ENCODE measurements at places on chromosomes 16 and 17. TPM values are rescaled to one million over a fixed set of nuclear protein-coding genes. Genes with fewer than 3 reads are reported as not detected.

GRCh38 chr17:78001182-78001581, 42.7 kb downstream of the TNRC6C start:
- H3K27me3 ChIP-seq: no peaks in the 10 kb centered on the region
- no peak overlapping the region for H3K27ac ChIP-seq
- H3K4me3 ChIP-seq: no peak overlapping the region
- peaks cover 16% of the 10 kb centered on the region for H3K4me1 ChIP-seq
- peaks cover 9% of the 10 kb centered on the region for H3K36me3 ChIP-seq
- no peak for DNase-seq

DNA sequence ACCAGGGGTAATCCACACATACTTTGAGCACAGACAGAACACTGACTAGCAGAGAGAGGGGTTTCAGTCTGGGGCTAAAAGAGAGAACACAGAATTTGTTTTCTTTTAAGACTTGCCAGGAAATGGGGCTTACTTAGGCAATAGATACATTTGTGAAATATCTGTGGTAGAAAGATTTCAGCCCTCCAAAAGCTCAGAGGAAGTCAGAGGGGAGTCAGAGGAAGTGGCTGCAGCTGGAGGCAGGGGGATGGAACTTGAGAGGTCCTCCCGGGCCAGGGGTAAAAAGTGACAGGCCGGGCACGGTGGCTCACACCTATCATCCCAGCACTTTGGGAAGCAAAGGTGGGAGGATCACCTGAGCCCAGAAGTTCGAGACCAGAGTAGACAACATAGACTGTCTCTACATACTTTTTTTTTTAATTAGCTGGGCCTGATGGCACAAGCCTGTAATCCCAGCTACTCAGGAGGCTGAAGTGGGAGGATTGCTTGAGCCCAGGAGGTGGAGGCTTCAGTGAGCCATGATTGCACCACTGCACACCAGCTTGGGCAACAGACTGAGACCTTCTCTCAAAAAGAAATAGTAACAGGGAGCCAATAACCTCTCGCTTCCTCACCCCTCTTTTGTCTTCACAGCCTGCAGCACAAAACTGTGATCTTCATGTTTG, 49.9 kb downstream of the NLRC5 start:
- H3K27me3 ChIP-seq: no peaks in the 10 kb centered on the region
- H3K27ac ChIP-seq: peak overlapping the region; percentile 58

- no peak for DNase-seq
- no peak overlapping the region for H3K4me3 ChIP-seq
- no peaks in the 10 kb centered on the region for H3K36me3 ChIP-seq
- no peak overlapping the region for H3K27ac ChIP-seq
These were observed 31.0 kb upstream of the MFSD6L start for GRCh38 chr17:8830141-8830540.

GRCh38 chr17:75861927-75862317, 6.8 kb upstream of the WBP2 start:
- no peak overlapping the region for H3K27ac ChIP-seq
- H3K4me3 ChIP-seq: no peak overlapping the region
- H3K36me3 ChIP-seq: no peaks in the 10 kb centered on the region
- no peaks in the 10 kb centered on the region for H3K27me3 ChIP-seq
- DNase-seq: no peak

- no peaks in the 10 kb centered on the region for H3K36me3 ChIP-seq
- H3K4me3 ChIP-seq: no peak overlapping the region
- no peaks in the 10 kb centered on the region for H3K27me3 ChIP-seq
- no peak overlapping the region for H3K27ac ChIP-seq
- no peaks in the 10 kb centered on the region for H3K4me1 ChIP-seq
These were observed 13.7 kb downstream of the BRIP1 start for GRCh38 chr17:61849674-61850073.

DNA sequence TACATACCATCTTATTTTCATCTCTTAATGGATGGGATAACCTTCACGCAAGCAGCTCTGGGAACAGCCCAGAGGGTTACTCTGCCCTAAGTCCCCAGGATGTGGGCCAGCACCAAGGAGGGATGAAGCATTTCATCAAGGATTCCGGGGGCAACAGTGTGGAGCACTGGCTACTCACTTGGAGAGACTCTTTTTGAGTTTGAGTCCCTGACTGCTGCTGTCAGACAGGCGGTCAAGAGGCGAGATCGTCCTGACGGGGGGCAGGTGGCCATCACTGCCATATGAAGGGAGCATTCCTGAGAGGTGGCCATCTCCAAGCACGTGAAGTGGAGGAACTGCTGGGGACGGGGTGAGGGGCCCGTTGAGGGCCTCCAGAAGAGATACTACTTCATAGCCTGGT, 18.1 kb upstream of the FOXJ1 start:
- no peak overlapping the region for H3K4me3 ChIP-seq
- no peaks in the 10 kb centered on the region for H3K4me1 ChIP-seq

- DNase-seq: no peak
- no peaks in the 10 kb centered on the region for H3K36me3 ChIP-seq
- H3K4me1 ChIP-seq: no peaks in the 10 kb centered on the region
- H3K27ac ChIP-seq: no peak overlapping the region
- no peak overlapping the region for H3K4me3 ChIP-seq
These were observed 57.4 kb downstream of the SLC47A1 start for GRCh38 chr17:19590912-19591551.

- H3K27me3 ChIP-seq: no peaks in the 10 kb centered on the region
- no peaks in the 10 kb centered on the region for H3K36me3 ChIP-seq
- no peak overlapping the region for H3K27ac ChIP-seq
- no peak for DNase-seq
- H3K4me1 ChIP-seq: no peaks in the 10 kb centered on the region
These were observed 211.1 kb upstream of the WSB1 start for GRCh38 chr17:27082775-27083154.

GRCh38 chr17:83178533-83179304, 99.3 kb downstream of the METRNL start:
- peaks cover 12% of the 10 kb centered on the region for H3K4me1 ChIP-seq
- no peak overlapping the region for H3K27ac ChIP-seq
- H3K36me3 ChIP-seq: no peaks in the 10 kb centered on the region
- DNase-seq: no peak
- H3K4me3 ChIP-seq: no peak overlapping the region
- H3K27me3 ChIP-seq: no peaks in the 10 kb centered on the region

DNA sequence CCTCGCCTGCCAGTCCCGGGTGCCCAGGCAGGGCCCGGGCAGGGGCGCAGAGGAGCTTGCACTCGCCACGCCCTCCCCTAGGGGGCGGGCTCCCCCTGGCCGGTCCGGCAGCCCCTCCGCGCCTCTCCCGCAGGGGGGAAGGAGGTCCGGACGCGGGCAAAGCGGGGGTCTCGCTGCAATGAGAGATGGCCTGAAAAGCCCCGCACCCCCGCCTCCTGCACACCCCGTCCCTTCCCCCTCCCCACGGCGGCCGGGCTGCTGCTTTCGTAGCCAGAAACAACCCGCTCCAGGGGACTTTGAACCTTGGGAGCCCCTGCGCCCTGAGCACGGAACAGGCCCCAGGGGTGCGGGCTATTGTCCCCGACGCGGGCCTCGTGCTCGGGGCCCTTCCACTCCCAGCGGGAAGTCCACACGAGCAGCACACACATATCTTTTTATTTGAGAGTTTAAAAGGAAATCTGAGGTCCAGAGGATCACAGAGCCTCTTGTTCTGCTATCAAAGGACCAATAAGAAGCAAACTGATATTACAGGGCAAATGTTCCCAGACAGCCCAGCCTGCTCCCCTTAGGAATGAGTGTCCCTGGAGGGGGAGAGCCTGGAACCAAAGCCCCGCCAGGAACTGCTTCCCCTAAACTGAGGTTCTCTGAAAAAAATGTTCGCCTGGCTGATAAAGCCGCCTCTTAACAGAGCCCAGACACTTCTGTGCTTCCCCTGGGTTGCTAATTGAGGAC, 5.8 kb upstream of the CBX4 start:
- peak overlapping the region; percentile 61 for H3K4me3 ChIP-seq
- H3K27ac ChIP-seq: peak overlapping the region; percentile 69
- H3K4me1 ChIP-seq: peaks cover 57% of the 10 kb centered on the region

- peak; percentile 17 for DNase-seq
- H3K4me3 ChIP-seq: no peak overlapping the region
- H3K27ac ChIP-seq: no peak overlapping the region
These were observed 10.8 kb downstream of the EXOC7 start for GRCh38 chr17:76092526-76093413.

GRCh38 chr17:75684924-75685323, 17.8 kb downstream of the SAP30BP start:
- no peaks in the 10 kb centered on the region for H3K27me3 ChIP-seq
- peak overlapping the region; percentile 63 for H3K27ac ChIP-seq
- DNase-seq: peak; percentile 61
- H3K36me3 ChIP-seq: peaks cover 30% of the 10 kb centered on the region
- peaks cover 65% of the 10 kb centered on the region for H3K4me1 ChIP-seq

GRCh38 chr16:70428178-70428998, 10.5 kb downstream of the ST3GAL2 start:
- H3K27me3 ChIP-seq: no peaks in the 10 kb centered on the region
- peak overlapping the region; percentile 77 for H3K27ac ChIP-seq
- H3K4me3 ChIP-seq: peak overlapping the region; percentile 0
- peaks cover 67% of the 10 kb centered on the region for H3K4me1 ChIP-seq
- DNase-seq: peak; percentile 90

DNA sequence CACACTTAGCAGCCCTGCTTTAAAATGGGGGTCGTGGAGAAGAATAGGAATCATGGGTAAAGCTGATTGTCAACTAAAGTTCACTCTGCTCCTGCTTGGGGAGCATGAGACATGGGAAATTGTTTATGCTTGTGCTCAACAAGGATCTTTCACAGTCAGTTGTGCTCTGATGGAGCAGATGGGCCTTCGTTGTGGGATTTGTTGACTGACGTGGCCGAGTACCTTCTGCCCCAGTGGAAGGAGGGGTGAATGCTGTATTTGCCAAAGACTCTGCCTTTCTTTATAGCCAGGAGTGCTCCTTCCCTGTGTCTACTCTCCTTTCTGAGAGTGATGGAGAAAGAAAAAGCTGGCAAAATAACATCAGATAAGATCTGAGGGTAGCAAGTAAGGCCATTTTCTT, 11.4 kb downstream of the ARSG start:
- DNase-seq: no peak
- H3K4me1 ChIP-seq: peaks cover 2% of the 10 kb centered on the region
- no peak overlapping the region for H3K4me3 ChIP-seq
- no peaks in the 10 kb centered on the region for H3K27me3 ChIP-seq
- no peaks in the 10 kb centered on the region for H3K36me3 ChIP-seq
- no peak overlapping the region for H3K27ac ChIP-seq

DNA sequence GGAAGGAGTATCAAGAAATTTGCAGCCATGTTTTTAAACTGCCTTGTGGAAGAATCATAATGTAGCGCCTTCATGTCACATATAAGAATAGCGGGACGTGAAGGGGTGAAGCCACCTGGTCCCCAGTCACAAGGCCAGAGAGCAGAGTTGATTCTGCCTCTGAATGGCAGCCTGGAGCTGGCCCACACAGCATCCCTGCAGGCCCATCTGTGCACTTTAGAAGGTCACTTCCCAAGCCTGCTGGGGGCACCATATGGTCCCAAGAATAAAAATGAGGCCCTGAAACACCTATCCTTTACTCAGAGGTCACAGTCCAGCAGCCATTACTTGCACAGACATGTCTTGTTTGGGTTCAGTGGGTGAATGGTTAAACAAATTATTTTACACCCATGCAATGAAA, 15.0 kb downstream of the CD300E start:
- DNase-seq: no peak
- no peaks in the 10 kb centered on the region for H3K36me3 ChIP-seq
- no peaks in the 10 kb centered on the region for H3K4me1 ChIP-seq
- H3K27ac ChIP-seq: no peak overlapping the region
- no peak overlapping the region for H3K4me3 ChIP-seq
- H3K27me3 ChIP-seq: peaks cover 17% of the 10 kb centered on the region

GRCh38 chr16:72536723-72537435, 364.9 kb upstream of the PMFBP1 start:
- no peaks in the 10 kb centered on the region for H3K4me1 ChIP-seq
- H3K4me3 ChIP-seq: no peak overlapping the region
- no peak overlapping the region for H3K27ac ChIP-seq

- H3K4me1 ChIP-seq: no peaks in the 10 kb centered on the region
- H3K27me3 ChIP-seq: peaks cover 18% of the 10 kb centered on the region
- no peaks in the 10 kb centered on the region for H3K36me3 ChIP-seq
- no peak overlapping the region for H3K4me3 ChIP-seq
These were observed 27.7 kb downstream of the DHRS7C start for GRCh38 chr17:9763643-9764042.

DNA sequence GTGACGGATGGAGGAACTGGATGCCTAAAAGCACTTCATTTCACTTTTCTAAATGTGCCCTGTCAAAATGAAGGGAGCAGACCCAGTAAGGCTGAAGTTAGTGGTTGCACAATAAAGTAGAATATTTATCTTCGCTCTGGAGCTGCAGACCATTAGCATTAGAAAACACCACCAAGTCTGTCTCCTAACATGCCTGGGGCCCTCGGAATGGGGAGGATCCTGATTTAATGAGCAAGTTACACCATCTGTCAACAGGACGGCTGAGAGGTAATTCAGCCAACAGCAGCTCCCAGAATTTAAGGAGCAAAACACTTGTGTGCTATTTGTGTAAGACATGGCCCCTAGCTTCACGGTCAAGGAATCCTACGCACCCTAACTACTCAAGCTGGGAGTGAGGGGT, 22.3 kb downstream of the CA10 start:
- H3K4me1 ChIP-seq: no peaks in the 10 kb centered on the region
- no peak overlapping the region for H3K4me3 ChIP-seq
- H3K27me3 ChIP-seq: no peaks in the 10 kb centered on the region
- no peak for DNase-seq
- H3K36me3 ChIP-seq: no peaks in the 10 kb centered on the region
- H3K27ac ChIP-seq: no peak overlapping the region

The MYH13 gene
- total RNA-seq: not detected

The NUDT21 gene
- total RNA-seq: 80.3 TPM

The STAT5B gene
- 67.9 TPM for total RNA-seq

The TSNAXIP1 gene
- total RNA-seq: 3.5 TPM

The RTN4RL1 gene
- total RNA-seq: 5.8 TPM

The KCNH4 gene
- 0.09 TPM for total RNA-seq

The KRT9 gene
- not detected for total RNA-seq

The CDH8 gene
- 0.71 TPM for total RNA-seq

The ADAD2 gene
- not detected for total RNA-seq

The PLLP gene
- total RNA-seq: 77.5 TPM

The HLF gene
- 29.4 TPM for total RNA-seq

The RCVRN gene
- not detected for total RNA-seq

The CDRT15 gene
- not detected for total RNA-seq

The C16orf90 gene
- not detected for total RNA-seq

The FNDC8 gene
- not detected for total RNA-seq
